ENCODE measurements at places on chromosomes 2 and 18. TPM values are rescaled to one million over a fixed set of nuclear protein-coding genes. Genes with fewer than 3 reads are reported as not detected.

Gene SLC9A4
- not detected for total RNA-seq

Gene SANBR
- total RNA-seq, result 5.9 TPM

Gene OTOS
- total RNA-seq, result not detected

Gene TEKT4
- total RNA-seq, result not detected

Gene SAG
- total RNA-seq, result 0.27 TPM

Gene GALNT3
- 3.2 TPM for total RNA-seq

Gene NETO1
- not detected for total RNA-seq

Gene TMEM17
- total RNA-seq, result 0.24 TPM

Gene PID1
- total RNA-seq, result not detected

Gene RGPD5
- 35.1 TPM for total RNA-seq

Gene ALPG
- not detected for total RNA-seq

Gene ADGRF3
- 1.4 TPM for total RNA-seq

Gene MC5R
- total RNA-seq, result not detected

Gene NDC80
- 79.3 TPM for total RNA-seq

Gene LRRC30
- not detected for total RNA-seq

Gene DSG1
- not detected for total RNA-seq

Gene SERPINB2
- total RNA-seq, result not detected

Gene KCNK3
- not detected for total RNA-seq

Gene MERTK
- total RNA-seq, result 1.2 TPM

Gene UGT1A5
- not detected for total RNA-seq

Gene GAREM2
- 1.4 TPM for total RNA-seq

Gene ZC3H8
- total RNA-seq, result 13.0 TPM

Gene MGAT4A
- 71.9 TPM for total RNA-seq

Gene NRP2
- 1.9 TPM for total RNA-seq

Gene LONRF2
- not detected for total RNA-seq

Gene WNT10A
- total RNA-seq, result 5.0 TPM

Gene ERICH2
- total RNA-seq, result not detected

Gene ZNF385B
- not detected for total RNA-seq

Gene CHRND
- total RNA-seq, result not detected

Gene RPS27A
- 1,402 TPM for total RNA-seq

Gene FSHR
- total RNA-seq, result not detected

Measured in activated CD4-positive, alpha-beta memory T cell treated with anti-CD3 and anti-CD28 coated beads for 36 hours (primary cell).